Effector memory CD4-positive, alpha-beta T cell (primary cell): ENCODE measurements at places on chromosomes 7 and 10.

DNA sequence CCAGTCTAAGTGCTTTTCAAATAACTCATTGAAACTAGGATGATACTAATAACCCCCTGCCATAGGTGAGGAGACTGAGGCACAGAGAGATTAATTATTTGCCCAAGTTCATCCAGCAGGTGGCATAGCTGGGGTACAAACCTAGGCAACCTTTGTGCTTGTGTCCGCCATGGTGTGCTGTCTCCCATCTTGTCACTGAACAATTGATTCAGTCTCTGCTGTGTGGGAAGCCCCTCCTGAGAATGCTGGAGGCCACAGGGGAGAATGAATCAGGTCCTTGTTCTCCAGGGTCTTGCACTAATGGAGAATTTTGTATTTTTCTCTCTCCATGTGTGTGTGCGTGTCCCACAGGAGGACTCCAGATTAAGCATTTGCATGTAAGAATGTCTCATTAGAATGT, 15.8 kb upstream of the TMEM236 start:
- DNase-seq = no peak

DNA sequence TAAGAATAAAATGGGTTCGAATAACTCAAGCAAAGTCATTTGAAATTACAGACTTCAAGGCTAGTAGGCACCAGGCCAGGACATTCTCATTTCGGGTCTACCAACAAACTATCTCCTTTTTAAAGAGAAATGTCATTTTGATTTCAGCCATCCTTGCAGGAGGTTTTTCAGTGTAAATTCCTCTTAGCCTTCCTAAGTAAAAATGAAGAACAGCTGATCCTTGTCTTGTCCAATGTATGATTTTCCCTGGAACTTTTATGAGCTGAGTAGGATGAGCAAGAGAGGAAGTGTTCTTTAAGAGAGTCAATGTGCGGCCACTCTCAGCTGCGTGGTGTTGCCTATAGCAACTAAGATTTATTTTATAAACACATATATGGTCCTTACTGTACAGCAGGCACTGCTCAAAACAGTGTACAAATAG, 110.1 kb downstream of the PLCE1 start:
- no peak for DNase-seq

- no peak for DNase-seq
Measured at GRCh38 chr7:43139137-43139536, 26.7 kb downstream of the HECW1 start.

GRCh38 chr10:27157150-27157549, 2.0 kb downstream of the MASTL start:
- DNase-seq = no peak

DNA sequence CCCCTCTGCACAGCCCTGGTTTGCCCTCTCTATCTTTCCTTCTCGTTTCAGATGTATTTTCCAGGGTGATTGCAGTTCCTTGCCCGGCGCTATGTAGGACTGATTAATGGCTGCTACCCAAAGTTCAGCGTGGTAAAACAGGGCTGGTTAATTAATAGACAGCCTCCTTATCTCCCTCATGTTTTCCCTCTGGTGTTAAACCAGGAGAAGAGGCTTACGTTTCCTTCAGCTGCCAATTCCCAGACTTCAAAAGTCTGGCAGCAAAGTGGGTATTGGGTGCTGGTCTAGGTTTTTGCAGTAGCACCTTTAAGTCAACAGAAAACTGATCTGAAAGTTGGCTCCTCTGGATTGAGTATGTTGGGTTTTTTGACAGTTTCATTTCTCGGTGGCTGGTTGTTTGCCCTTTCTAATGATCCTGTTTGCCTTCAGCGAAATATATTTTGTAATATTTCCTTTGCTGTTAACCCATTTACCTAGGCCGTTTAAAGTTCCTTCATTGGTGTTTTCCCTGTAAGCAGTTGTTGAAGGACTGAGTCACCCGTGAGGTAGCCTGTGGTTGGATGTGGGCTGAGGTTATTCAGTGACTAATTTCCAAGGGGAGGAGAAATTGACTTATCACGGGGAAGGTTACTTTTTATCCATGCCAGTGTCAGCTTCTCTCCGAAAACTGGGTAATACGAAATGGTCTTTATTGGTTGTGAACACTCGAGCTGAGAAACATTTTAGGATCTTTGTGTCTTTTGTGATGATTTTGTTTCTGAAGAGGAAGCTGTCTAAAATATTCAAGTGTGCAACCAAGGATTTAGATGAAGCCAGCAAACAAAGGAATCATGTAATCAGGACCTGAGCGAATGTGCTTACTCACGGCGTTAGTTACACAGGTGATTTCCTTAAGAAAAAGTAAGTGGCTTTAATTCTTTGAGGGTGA, 257.2 kb downstream of the KIAA1217 start:
- peak; percentile 24 for DNase-seq

- no peak for DNase-seq
Measured at GRCh38 chr10:43210556-43210955, 56.3 kb downstream of the RASGEF1A start.

DNA sequence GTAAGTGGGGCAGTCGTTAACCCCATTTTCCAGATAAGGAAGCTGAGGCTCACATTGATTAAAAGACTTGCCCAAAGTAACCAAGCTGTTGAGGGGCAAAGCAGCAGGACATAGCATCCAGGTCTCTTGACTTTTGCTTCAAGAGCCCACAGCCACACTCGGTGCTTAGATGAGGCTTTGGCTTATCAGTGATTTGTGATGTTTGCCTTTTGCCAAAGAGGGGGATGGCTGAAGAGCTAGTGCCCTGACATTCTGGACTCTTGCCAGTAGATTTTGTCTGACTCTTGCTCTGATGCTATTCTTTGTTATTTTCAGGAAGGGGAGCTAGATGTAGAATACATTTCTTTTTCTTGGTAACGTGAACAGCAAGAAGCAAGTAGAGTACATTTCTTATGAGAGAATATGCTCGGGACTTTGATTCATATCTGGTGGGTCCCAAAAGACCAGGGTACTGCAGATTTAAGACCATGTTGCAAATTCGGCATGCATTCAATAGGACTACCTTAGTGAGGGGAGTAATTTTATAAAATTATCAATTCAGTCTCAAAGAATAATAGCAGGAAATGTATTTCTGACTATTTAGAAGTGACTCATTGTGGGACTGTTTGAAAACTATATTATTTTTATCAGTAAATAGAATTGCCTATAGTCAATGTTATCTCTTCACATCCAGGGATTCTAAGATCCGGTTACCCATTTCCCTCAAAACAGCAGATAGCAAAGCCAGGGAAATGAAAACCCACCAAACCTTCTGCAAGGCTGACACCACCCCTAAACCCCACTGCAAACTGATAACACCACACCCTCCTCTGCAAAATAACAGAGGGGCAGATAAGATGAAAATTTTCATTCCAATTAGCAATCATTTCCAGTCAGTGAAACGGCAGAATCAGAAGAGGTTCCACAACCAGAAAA, 180.0 kb upstream of the BMPER start:
- no peak for DNase-seq

DNA sequence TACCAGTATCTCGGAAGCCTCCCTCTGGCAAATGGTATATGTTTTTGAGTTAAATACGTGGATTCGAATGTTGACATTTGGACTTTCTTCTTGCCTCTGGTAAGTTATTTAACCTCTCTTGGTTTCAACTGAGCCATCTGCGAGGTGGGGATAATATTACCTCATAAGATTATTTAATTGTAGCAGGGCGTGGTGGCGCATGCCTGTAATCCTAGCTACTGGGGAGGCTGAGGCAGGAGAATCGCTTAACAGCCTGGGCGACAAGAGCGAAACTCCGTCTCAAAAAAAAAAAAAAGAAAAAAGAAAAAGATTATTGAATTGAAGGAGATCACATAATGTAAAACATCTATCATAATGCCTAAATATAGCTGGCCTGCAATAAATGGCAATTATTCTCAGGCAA, 396 bp upstream of the TAF5 start:
- no peak for DNase-seq

DNA sequence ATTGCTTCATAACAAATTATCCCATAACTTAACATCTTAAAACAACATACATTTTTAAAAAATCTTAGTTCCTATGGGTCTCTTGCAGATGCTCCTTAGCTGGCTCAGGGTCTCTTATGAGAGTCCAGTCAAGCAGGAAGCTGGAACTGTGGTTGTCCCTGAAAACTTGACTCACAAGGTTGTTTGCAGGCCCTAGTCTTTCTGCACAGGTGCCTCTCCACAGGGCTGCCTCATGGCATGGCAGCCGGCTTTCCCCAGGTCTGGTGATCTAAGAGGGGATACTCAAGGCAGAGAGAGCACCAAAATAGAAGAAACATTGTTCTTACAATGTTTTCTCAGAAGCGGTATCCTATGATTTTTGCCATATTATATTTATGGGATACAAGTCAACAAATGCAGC, 127.1 kb downstream of the CDK14 start:
- no peak for DNase-seq

- DNase-seq = no peak
Measured at GRCh38 chr10:5014936-5015335, 11.3 kb upstream of the AKR1C2 start.

DNA sequence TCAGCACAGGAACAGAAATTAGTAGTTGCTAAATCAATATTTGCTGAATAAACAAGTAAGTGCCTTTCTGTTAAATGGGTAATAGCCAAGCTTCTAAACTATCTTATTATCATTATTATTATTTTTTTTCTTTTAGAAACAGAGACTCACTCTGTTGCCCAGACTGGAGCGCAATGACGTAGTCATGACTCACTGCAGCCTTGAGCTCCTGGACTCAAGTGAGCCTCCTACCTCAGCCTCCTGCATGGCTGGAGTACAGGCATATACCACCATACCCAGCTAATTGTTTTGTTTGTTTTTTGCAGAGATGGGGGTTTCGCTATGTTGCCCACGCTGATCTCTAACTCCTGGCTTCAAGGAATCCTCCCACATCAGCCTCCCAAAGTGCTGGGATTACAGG, 12.3 kb upstream of the ELN start:
- DNase-seq = no peak

- no peak for DNase-seq
Measured at GRCh38 chr10:132422903-132423825, 26.2 kb downstream of the PWWP2B start.

GRCh38 chr10:7407368-7408290, 3.2 kb downstream of the SFMBT2 start:
- no peak for DNase-seq

DNA sequence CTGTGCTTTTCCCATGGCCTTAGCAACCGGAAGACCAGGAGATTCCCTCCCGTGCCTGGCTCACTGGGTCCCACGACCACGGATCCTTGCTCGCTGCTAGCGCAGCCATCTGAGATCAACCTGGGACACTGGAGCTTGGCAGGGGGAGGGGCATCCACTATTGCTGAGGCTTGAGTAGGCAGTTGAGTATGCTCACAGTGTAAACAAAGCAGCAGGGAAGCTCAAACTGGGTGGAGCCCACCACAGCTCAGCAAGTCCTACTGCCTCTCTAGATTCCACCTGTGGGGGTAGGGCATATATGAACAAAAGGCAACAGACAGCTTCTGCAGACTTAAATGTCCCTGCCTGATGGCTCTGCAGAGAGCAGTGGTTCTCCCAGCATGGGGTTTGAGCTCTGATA, 697.0 kb downstream of the SORCS1 start:
- no peak for DNase-seq
